ENCODE measurements at places on chromosomes 16 and 17. TPM values are rescaled to one million over a fixed set of nuclear protein-coding genes. Genes with fewer than 3 reads are reported as not detected.

NDUFAB1 gene
- 48.5 TPM for total RNA-seq

OTOA gene
- total RNA-seq: 0.28 TPM

TMEM204 gene
- 21.4 TPM for total RNA-seq

HID1 gene
- total RNA-seq: 4.0 TPM

INCA1 gene
- 1.0 TPM for total RNA-seq

APOBR gene
- 15.6 TPM for total RNA-seq

ACE gene
- total RNA-seq: 20.2 TPM

FOXF1 gene
- total RNA-seq: 0.88 TPM

SLC7A5 gene
- 1.5 TPM for total RNA-seq
